ENCODE measurements at places on chromosomes 16 and 17.

GRCh38 chr16:2964475-2965336 is 631 bp downstream of the KREMEN2 start:
- peak; percentile 57 for DNase-seq

DNA sequence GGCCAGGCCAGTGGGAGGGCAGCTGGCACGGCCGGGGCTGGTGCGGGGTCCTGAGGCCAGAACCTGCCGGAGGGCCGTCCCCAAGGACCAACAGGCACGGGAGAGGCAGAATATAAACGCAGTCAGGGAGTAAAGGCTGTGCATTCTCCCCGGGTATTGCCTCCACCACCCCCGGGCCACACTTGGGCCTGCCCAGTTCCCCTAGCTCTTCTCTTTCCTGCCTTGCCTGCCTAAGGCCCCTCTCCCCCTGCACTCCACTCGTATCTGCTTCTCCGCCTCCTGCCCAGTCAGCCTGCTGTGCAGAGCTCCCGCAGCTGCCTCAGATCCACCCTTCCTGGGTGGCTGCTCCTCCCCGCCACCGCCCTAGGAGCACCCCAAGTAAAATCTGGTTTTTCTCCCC is 5.0 kb upstream of the RPH3AL start:
- no peak for DNase-seq

DNA sequence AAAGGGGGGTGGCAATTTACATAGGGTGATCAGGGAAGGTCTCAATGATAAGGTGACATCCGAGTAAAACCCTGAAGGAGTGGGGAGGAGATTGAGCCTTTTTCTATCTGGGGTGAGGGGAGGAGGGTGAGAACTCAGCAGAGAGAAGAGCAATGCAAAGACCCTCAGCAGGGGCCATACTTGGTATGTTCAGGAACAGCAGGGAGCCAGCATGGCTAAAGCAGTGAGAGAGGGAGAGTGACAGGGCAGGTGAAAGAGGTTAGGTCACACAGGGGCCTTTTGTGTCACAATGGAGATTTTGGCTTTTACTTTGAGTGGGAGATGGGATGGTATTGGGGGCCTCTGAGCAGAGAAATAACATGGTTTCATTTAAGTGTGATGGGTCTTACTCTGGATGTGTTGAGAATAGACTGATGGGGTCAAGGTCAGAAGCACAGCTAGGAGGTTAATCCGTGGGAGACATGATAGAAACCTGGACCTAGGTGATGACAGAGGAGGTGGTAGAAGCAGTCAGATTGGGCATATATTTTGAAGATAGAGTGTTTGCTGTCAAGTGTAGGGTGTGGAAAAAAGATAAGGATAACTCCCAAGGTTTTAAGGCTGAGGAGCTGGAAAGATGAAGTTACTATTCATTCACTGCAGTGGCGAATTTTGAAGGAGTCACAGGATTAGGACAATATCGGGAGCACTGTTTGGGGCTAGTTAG is 6.2 kb downstream of the SP2 start:
- DNase-seq, result no peak

- DNase-seq, result no peak
Observed at GRCh38 chr16:57572978-57573728, 30.7 kb downstream of the ADGRG5 start.

Measured in activated CD4-positive, alpha-beta T cell treated with anti-CD3 and anti-CD28 coated beads for 24 hours (primary cell).